ENCODE measurements at places on chromosomes 4 and X.

DNA sequence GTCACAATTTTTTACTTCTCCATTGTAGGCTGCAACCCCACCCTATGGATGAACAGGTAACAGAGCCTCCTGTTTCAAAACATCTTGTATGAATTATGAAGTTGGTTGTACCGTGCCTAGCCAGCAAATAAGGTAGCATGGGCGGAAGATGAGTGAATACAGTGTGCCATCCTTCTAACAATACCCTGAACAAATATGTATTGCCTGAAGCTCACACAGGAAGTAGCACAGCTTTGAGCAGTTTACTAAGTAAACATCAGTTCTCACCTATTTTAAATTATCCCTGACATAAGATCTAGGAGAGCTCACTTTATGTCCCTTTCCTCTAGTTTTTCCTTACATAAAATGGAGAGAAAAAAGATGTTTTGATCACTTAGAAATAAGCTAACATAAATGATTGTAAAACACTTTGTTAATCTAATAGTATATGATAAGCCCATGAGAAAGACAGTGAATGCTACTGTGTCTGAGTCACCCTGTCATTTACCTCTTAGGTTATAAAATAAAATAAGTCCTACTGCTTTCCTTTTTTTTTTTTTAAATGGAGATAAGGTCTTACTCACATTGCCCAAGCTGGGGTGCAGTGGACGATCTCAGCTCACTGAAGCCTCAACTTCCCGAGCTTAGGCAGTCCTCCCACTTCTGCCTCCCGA lies 36.6 kb downstream of the GRSF1 start:
- no peak for DNase-seq

- no peak for DNase-seq
Observed at GRCh38 chr4:131054489-131055019, 1958.6 kb downstream of the C4orf33 start.

DNA sequence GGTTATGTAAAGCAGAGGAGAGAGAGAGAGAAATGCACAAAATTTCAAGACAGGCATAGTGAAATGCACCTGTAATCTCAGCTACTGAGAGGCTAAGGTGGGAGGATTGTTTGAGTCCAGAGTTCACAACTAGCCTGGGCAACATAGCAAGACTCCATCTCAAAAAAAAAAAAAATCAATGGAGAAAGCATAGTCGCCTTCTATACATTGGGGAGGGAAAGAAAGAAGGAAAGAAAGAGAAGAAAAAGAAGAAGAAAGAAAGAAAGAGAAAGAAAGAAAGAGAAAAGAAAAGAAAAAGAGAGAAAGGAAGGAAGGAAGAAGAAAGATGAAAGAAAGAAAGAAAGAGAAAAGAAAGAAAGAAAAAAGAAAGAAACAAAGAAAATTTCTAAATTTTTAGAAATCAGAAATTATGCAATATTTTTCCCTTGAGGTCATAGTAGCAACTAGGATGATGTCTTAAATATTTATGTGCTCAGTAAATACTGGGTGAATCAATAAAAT lies 53.4 kb downstream of the DKK2 start:
- no peak for DNase-seq

DNA sequence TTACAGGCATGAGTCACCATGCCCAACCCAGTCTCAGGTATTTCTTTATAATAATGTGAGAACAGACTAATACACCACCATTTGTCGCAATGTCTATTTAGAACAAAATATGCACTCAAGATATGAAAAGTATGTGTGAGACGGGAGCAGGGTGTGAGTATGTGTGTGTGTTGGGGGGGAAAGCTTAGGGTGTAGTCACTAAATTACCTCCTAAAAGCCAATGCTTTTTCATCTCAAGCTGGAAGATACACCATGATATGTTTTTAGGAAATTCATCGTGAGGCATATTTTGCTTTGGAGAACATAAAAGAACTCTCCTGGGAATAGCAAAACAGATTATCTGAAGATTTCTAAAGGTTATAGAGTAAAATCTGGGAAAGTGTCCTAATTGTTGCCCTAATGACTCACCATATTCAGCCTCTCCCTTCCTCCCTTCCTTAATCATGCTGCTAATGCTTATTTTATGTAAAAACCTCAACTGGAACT lies 262.7 kb downstream of the PDHA2 start:
- DNase-seq, result no peak

- no peak for DNase-seq
Observed at GRCh38 chr4:54556051-54556450, 101.7 kb upstream of the KIT start.

DNA sequence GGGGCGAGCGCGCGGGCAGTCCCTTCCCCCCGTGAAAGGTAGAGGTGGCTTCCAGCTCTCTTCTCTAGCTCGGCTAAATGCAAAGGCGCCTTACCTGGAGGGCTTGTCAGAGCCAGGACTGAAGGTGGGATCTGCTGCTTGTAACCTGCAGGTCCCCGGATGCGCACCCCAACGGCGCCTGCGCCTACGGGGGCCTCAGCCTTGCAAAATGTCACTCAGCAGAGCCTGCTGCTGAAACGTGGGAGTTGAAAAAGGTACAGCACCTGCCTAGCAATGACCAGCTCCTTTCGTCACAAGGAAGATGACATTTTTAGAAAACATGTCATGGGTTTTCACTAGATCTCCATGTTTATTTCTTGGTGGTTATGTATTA lies 583 bp downstream of the ABHD18 start:
- DNase-seq, result peak; percentile 39

GRCh38 chr4:73650250-73650649 lies 30.0 kb upstream of the RASSF6 start:
- no peak for DNase-seq

DNA sequence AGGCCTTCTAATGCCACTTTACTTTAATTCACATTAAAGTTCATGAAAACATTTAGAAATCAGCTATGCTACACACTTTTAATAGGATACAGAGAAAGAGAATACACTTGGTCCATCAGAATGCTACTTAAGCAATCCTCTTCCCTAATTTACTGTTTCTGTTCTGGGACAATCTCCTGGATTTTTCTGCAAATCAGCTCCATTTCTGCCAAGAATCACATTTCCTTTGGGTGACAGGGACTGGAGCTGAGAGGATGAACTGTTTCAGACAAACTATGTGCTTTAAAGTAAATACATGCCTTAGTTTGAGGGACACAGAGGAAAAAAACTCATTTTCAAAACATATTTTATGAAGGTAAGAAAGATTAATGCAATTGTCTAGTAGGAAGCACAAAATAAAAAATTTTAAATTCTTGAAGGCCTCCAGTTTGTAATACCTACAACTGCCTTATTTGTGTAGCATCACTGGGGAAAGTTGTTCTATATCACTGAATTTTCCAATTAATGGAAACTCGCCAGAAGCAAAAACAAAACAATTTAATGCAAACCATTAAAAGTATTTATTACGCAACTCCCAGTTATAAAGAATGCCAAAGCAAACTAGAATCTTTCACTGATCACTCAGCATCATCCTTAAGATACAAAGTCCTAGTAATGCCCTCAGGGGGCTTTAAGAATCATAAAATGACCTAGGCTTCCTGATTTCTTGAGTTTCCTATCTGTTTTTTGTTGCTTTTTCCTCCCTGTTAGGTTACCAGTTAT lies 36.3 kb downstream of the BCLAF3 start:
- no peak for DNase-seq
